GM13976 (cell line): ENCODE measurements at places on chromosomes 12 and 14.

DNA sequence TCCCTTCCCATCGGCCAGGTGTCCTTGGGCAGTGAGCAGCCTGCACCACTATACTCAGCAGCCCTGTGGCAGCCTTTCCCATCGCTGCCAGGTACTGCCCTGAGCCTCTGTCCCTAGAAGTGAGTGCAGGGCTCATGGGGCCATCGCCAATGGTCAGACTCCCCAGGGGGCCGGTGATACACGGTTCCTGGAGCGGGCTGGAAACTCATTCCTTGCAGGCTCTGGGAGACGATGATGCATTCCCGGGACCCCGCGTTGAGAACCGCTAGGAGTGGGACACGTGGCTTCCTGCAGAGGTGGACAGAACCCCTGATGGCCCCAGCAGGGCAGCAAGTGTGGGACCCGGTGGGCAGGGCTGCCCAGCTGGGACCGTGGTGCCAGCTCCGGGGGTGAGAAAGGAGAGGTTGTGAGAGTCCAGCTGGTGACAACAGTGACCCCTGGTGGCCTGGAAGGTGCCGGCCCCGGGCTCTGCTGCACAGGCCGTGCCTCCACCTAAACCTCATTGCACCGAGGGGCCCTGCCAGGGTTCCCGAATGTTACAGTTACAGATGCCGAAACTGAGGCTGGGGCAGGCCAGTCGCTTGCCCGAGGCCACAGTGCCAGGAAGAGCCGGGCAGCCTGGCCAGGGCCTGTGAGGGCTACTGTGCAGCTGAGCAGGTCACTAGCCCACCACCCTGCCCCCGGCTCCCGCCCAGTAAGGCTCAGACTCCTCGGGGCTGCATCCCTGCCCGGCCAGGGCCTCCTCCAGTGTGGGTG lies 33.8 kb downstream of the FBRSL1 start:
- peak; percentile 93 for DNase-seq

DNA sequence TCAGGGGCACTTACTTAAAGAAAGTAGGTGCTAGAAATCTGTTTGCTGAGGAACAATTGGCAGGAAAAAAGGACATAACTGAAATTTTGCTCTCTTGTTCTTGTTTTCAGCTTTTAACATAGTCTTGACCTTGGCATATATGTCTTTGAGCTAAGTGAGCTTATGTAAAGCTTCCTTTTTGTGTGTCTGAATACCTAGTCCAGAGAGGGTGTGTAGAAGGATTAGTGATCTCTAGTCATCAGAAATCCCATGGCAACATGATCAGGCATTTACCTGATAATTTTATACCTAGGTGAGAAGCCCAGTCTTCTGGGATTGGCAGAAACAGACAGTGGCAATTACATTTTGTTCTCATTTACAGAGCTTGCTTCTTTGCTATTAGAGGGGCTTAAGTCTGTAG lies 166.1 kb downstream of the SNAPC1 start:
- DNase-seq: no peak

- no peak for DNase-seq
These were observed 201.2 kb upstream of the DDHD1 start for GRCh38 chr14:53354336-53354735.

GRCh38 chr12:42979746-42980145 lies 390.2 kb upstream of the PRICKLE1 start:
- DNase-seq: no peak

GRCh38 chr12:7152818-7153217 lies 22.6 kb downstream of the CLSTN3 start:
- peak; percentile 10 for DNase-seq

DNA sequence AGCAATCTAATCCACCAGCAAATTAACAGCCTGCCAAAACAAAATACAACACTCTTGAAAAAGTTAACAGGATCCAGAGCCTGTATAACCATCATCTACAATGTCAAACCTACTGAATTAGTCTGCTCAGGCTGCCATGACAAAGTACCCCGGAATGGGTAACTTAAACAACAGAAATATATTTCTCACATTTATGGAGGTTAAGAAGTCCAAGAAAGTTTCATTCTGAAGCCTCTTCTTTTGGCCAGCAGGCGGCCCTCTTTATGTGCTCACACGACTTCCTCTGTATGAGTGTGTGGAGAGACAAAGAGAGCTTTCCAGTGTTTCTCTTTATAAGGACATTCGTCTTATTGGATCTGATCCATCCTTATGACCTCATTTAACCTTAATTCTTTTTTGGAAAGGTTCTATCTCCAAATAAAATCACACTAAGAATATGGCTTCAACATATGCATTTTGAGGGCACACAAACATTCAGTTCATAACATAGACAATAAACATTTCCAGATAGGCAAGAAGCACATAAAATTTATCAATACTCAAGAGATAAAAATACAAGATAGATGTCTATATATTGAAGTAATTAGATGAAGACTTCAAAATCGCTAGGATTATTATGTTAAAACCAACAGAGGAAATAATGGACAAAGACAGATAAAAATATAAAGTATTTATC lies 5.9 kb upstream of the RERG start:
- DNase-seq: peak; percentile 35

- no peak for DNase-seq
These were observed 81.4 kb downstream of the KIF26A start for GRCh38 chr14:104219731-104220214.

DNA sequence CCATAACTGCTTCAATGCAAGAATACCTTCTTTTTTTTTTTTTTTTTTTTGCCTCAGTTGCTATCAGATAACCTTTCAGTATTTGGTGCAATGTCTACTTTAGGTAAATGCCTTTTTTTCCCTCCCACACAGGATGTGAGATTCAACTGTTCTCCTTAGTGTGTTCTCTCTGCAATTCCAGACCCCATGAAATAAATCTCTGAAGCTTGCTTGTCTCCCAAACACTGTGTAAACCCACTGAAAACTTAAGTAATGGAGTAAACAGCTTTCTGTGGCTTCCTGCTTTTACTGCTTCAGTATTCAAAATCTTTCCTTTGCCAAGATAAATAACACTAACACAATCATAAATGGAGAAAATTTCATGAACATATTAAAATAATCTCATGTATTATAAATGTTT lies 55.8 kb upstream of the CLEC14A start:
- no peak for DNase-seq

DNA sequence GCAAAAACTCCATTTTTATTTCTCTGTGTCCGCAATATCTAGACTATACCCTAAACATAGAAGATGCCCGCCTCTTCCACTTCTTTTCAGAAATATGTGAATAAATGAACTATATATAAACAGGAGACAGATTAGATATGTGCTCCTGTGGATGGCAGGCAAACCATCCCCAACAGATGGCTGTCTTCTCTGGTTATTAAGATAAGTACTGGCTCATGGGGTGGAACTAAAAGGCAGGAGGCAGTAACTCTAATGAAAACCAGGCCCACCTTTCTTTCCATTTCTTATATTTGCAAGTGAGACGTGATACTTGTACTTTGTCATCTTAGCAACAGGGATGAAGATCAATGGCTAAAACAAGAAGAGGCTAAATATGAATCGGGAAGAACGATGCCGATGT lies 20.2 kb downstream of the E2F7 start:
- DNase-seq: no peak
